MG63 (cell line): ENCODE measurements at places on chromosomes 3 and 15. TPM values are rescaled to one million over a fixed set of nuclear protein-coding genes. Genes with fewer than 3 reads are reported as not detected.

DNA sequence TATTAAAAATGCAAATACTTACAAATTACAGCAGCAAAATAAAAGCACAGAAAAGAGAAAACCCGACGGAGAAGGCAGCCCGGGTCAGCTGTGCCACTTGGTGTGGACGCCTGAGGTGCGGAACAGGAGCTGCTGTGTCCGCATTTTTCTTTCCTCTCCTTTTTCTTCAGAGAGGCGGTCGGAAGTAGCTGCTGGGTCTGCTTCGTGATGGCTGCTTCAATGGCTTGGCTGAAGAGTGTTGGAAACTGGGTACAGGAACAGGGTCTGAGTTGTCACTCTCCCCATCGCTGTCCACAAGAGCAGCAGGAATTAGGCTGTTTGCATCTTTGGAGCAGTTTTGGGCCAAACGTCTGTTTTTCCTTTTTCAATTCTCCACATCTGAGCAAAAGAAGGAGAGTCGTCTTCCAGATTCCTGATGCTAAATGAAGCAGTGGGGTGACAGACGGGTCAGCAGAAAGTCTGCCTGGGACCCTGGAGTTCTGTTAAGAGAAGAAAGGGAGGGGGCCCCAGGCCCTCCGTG lies 53.5 kb upstream of the ARL8B start:
- DNase-seq: no peak

DNA sequence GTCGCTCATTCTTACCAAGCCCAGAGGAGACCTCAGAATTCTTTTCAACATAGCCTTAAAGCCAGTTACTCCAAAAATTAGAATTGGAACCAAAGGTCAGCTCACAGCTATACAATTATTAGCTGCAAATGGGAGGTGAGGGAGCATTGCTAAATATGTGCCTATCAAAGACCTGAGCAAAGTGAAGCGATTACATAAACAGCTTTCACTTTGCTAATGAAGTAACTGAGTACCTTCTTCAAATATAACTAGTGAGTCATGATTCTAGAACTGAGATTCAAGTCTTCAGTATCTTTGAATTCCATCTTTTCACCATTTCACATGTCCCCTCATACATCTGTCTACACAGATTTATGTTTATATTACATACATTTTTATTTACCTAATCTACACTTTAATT lies 122.6 kb downstream of the P2RY1 start:
- DNase-seq: no peak

Gene PRICKLE2
- total RNA-seq: 0.40 TPM in 1 of 2 replicates, not detected in the other

Gene ZNF620
- 0.10 and 0.36 TPM in 2 replicates for total RNA-seq

DNA sequence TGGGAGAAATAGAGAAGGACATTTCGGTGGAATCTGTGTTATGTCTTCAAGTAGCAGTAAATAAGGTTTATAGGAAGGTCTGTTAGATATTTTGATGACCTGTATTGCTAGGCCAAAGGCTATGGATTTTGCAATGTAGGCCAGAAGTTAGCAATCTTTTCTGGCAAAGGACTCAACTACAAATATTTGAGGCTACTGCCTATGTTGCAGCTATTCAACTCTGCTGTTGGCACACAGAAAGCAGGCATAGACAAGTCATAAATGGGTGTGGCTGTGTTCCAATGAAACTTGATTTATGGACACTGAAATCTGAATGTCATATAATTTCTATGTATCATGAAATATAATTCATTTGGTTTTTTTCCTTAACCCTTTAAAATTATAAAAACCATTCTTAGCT lies 438.7 kb upstream of the C2CD4B start:
- DNase-seq: peak; percentile 68

GRCh38 chr15:69762373-69763148 lies 309.9 kb downstream of the RPLP1 start:
- no peak for DNase-seq

Gene CAMKV
- total RNA-seq: 0.20 TPM in 1 of 2 replicates, not detected in the other

DNA sequence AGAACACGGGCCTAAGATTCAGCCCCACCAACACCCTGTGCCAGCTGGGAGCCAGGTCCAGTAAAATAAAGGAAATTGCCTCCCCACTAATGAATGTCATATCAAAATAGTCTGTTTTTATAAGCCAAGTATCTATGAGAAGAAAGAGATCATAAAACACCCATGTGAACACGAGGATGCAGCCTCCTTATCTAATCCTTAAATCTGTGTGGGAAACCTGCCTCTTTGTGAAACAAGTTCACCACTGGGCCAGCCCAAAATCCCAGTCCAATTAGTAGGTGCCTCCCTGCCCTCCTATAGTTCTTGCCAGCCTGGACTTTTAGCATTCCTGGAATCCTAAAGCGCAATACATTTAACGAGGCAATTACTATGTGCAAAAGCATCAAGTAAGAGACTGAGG lies 42.0 kb downstream of the SCAPER start:
- DNase-seq: no peak

GRCh38 chr3:19202303-19202702 lies 54.0 kb downstream of the KCNH8 start:
- DNase-seq: no peak

- DNase-seq: peak; percentile 40
Measured at GRCh38 chr3:14791343-14791945, 27.3 kb upstream of the FGD5 start.

- peak; percentile 19 for DNase-seq
Measured at GRCh38 chr3:179196098-179196497, 47.9 kb downstream of the PIK3CA start.

- no peak for DNase-seq
Measured at GRCh38 chr3:177514611-177515499, 317.6 kb upstream of the TBL1XR1 start.

Gene PRSS50
- total RNA-seq: not detected in 2 replicates

Gene FBLN2
- 33.6 and 59.9 TPM in 2 replicates for total RNA-seq

- DNase-seq: no peak
Measured at GRCh38 chr15:60001610-60002527, 2.2 kb upstream of the FOXB1 start.

Gene PEAK1
- 22.3 and 71.9 TPM in 2 replicates for total RNA-seq

DNA sequence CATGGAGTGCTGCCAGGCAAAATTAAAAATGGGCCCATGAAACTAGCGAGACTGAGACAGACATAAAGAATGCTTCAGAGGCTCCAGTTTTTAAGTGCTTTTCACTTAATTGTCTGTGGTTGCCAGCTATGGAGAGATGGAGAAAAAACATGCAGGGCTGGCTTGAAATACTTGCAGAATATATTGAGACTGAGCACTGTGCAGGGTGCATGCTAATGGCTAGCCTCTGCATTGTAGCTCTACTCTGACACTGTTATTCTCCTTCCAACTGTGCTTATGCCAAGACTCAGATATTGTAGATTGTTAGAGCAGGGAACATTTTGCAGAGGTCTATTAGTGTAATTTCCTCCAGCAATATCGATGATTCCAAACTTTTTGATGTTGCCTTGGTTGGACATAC lies 735.0 kb downstream of the PDCD6IP start:
- no peak for DNase-seq

- DNase-seq: no peak
Measured at GRCh38 chr15:40330368-40330836, 6.9 kb downstream of the INAFM2 start.
